ENCODE measurements at places on chromosomes 13 and 19.

- no peak for DNase-seq
Observed at GRCh38 chr13:30776661-30777060, 41.3 kb downstream of the ALOX5AP start.

DNA sequence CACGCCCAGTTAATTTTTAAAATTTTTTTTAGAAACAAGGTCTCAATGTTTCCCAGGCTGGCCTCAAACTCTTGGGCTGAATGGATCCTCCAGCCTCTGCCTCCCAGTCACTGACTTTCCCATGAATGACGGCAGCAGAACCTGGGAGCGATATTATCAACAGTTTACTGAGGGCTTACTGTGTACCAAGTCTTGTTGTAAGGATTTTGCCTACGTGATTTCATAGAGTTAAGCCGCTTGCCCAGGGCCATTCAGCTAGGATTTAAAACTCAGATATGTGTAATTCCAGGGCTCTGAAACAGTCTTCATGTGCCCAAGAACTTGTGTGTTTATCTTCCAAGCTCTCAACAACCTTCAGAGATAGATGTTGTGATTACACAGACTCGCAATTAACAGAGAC lies 6.0 kb upstream of the KXD1 start:
- DNase-seq, result no peak

DNA sequence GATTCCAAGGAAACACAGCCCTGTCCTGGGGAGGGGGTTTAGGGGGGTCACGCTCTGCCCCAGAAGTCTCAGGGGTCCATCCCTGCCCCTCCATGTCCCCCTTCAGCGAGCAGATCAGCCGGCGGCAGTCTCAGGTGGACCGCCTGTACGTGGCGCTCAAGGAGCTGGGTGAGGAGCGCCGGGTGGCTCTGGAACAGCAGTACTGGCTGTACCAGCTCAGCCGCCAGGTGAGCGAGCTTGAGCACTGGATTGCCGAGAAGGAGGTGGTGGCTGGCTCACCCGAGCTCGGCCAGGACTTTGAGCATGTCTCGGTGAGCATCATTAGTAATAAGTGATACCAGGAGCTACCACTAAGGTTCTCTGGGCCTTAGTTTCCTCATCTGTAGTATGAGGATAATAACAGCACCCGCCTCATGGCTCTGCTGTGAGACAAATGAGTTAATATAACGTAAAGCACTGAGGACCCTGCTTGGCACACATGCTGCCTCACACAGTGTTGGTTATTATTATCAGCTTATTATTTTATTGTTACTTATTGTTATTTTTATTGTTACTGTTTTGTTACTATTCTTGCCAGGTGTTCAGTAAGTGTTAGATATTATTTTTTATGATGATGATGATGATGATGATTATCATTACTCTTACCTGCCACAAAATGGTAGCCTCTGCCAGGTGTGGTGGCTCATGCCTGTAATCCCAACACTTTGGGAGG lies 20.5 kb upstream of the SHKBP1 start:
- no peak for DNase-seq

GRCh38 chr13:109576331-109576813 lies 210.0 kb downstream of the IRS2 start:
- no peak for DNase-seq

DNA sequence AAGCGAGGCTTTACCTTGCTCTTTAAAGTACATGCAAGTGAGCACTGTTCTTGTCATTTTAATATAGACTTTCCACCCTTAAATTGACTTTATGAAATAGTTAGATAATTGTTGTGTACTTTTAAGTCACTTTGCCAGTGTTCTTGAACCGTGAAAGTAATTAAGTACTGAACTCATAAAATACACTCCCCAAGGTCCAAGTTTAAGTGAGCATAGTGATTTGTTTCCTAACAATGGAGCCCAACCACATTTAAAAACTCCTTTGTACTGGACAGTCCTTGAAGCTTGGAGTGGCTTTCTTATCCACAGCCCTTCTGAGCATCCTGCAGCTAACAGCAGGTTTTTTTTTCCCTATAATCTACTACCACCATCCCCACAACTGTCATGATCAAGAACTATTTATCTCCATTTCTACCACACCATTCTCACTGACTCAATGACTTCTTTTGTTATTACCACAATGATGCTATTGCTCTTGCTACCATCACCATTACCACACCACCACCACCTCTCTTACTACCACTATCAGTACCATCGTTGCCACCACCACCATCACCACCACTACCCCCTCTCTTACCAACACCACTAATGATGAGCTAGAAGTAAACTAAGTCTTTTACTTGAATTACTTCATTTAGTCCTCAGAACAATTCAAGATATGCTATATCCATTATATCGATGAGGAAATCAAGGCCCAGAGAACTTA lies 452.6 kb downstream of the DIAPH3 start:
- no peak for DNase-seq

GRCh38 chr13:93298713-93299112 lies 72.1 kb downstream of the GPC6 start:
- DNase-seq, result no peak

GRCh38 chr19:14786421-14786851 lies 8.1 kb upstream of the ADGRE2 start:
- peak; percentile 30 for DNase-seq

GRCh38 chr13:49760558-49760957 lies 31.9 kb downstream of the KPNA3 start:
- no peak for DNase-seq

DNA sequence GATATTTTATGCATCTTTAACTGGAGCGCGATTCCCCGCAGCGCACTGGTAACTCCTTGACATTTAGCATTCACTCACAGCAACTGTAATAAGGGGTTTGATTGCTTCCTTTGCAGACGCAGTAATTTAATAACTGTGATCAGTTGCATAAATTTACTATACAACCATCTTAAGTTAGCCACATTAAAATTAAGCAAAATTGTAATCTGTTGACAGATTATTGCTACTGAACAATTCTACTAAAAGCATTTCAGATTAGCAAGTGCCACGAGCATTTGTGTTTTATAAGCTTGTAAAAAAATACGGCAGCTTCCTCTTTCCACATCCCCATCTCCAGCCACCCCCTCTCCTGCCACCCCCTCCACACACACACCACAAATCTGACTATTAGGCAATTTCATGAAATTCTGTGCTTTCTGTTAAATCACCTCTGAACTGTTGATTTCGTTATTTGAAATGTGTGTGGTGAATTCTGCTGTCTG lies 44.4 kb downstream of the TSHZ3 start:
- DNase-seq, result no peak

DNA sequence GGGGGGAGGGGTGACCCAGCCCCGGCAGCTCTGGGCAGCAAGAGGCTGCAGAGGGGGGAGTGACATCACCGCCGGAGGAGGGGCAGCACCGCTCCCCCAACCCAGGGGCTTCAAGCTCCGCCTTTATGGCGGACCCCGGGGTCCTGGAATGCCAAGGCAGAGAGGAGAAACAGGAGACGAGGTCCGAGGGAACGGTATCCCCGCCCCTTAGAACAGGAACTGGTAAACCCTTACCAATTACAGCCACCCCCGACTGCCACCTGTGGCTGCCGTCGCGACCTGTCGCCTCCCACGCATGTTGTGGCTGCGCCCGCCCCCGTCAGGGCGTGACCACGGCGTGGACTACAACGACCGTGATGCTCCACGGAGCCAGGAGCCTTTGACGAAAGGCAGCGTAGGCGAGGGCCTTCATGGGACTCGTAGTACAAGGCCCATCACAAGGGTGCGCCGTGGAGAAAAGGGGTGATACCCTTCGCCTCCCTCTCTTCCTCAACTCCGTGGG lies 4.1 kb upstream of the KCNC3 start:
- peak; percentile 98 for DNase-seq

- no peak for DNase-seq
Observed at GRCh38 chr13:29934531-29935308, 84.3 kb upstream of the UBL3 start.

GRCh38 chr19:57642396-57643046 lies 9.6 kb downstream of the ZNF211 start:
- no peak for DNase-seq

- no peak for DNase-seq
Observed at GRCh38 chr19:29704562-29705558, 10.2 kb downstream of the C19orf12 start.

- peak; percentile 97 for DNase-seq
Observed at GRCh38 chr19:40598121-40598917, 2.9 kb upstream of the LTBP4 start.

- DNase-seq, result peak; percentile 67
Observed at GRCh38 chr13:109344552-109345157, 441.7 kb downstream of the IRS2 start.

- DNase-seq, result peak; percentile 12
Observed at GRCh38 chr13:61880578-61881283, 465.1 kb upstream of the PCDH20 start.

DNA sequence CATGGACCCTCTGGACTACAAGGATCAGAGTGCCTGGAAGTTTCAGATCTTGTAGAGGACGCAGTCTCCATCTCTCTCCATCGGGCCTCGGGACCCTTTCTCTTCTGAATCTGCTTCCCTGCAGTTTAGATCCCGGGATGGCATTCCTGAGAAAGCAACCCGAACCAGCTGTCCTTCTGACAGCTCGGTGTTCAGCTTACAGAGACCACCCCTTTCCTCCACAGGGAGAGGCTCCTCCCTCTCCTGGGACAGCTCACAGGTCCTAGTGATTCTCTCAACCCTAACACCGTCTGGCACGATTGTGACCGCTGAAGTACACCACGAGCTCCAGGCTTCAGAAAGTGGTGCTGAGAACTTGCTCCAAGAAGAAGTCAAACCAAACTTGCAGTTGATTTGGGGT lies 18.2 kb downstream of the CRX start:
- DNase-seq, result no peak

- DNase-seq, result no peak
Observed at GRCh38 chr13:67493835-67494234, 263.7 kb upstream of the PCDH9 start.

DNA sequence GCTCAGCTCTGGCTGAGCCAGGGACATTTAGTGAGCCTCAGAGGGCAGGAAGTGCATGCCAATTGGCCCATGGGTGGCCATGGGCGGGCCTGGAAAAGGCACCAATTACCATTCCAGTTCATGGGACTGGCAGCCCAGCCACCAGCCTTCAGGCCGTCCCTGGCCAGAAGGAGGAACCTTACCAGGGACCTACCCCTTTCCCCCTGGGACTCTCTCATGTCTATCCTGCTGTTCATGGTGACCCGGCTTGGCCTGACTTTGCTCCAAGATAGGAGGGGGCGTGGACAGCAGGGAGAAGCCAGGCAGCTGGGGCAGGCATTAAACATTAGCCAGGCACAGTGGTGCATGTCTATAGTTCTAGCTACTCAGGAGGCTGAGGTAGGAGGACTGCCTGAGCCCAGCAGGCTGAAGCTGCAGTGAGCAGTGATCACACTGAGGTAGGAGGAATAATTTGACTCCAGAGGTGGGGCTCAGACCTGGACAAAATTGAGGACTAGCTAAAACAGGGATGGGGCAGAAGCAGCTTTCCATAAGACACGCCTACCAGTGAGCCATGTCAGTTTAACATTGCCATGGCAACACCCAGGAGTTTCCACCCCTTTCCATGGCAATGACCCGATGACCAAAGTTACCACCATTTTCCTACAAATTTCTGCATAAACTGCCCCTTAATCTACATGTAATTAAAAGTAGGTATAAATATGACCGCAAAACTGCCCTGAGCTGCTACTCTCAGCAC lies 14.3 kb upstream of the ZNF426 start:
- no peak for DNase-seq

GRCh38 chr19:36054733-36055686 lies at the start of gene WDR62:
Gene WDR62, plus strand, starts transcription at chr19:36054897. Its CDS starts 75 bp downstream, at chr19:36054972.
- peak; percentile 98 for DNase-seq

- peak; percentile 82 for DNase-seq
Observed at GRCh38 chr13:50124536-50125303, 109.5 kb downstream of the KCNRG start.

- no peak for DNase-seq
Observed at GRCh38 chr19:32206065-32206464, 139.3 kb upstream of the ZNF507 start.

DNA sequence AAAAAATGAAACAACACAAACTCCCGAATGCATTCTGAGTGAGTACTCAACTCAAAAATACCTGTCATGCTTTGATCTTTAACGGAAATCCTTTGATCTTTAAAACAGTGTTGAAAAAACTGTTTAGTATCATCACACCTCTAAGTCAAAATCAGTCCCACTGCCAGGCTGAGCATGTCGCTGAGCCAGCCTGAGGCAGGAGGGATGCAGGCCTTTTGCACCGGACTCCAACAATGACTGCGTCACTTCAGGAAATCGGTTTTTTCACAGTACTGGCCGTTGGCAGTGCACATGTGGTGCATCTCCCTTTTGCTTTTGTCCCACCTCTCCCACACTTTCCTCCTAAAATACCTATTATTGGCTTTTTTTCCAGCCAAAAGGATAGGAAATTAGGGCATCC lies 78.2 kb downstream of the SHISA2 start:
- no peak for DNase-seq

DNA sequence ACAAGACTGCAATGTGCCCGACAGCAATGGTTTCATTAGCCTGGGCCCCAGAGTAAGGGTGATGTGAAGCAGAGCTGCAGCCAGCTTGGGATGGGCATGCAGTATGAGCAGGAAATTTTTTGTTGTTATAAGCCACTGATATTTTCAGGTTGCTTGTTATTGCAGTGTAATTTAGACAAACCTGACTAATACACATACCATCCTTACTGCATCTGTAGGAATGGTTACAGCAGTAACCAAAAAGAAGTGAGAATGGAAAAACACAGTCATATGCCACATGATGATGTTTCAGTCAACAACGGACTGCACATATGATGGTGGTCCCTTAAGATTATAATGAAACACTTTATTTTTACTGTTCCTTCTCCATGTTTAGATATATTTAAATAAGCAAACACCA lies 8.6 kb upstream of the POMP start:
- no peak for DNase-seq

DNA sequence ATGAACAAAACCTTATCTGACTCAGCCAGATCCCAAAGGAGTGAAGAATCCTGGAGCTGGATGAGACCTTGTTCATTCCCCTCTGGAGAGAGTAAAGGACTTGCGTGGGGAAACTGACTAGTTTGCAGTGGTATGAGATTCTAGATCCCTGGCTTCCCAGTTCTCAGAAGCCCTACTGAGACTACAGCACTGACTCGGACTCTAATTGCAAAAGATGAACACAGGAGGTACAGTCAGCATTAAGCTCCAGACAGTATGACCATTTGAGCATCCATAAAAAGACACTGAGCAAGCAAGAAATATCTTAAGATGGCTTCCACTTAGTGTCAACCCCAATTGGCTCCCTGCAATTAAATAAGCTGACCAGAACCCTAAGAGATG lies 6.8 kb downstream of the ZC3H4 start:
- DNase-seq, result no peak

- DNase-seq, result no peak
Observed at GRCh38 chr13:41054212-41054877, 7.0 kb upstream of the WBP4 start.

GRCh38 chr13:59229861-59230260 lies 933.9 kb downstream of the DIAPH3 start:
- no peak for DNase-seq

DNA sequence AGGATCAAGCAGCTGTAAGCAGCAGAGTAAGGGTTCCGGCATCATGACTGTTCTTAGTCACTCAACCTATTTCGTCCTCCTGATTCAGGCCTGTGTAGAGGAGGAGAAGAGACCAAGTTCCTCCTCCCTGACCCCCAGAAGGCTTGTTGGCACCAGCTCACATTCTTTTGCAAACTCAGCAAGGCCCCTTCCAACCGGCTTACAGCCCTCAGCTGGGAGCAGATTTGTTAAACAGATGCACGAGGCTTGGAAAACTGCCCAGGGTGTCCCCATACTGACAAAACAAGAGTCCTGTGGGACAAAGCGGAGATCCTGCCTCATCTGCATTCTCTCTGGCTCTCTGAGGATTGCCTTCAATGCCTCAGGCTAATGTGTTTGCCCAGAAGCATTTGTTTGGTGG lies 113.2 kb upstream of the SOX21 start:
- DNase-seq, result no peak

- DNase-seq, result no peak
Observed at GRCh38 chr13:49213997-49214916, 5.9 kb upstream of the MLNR start.

Measured in H54 (cell line).